ENCODE measurements at places on chromosomes 4 and X. TPM values are rescaled to one million over a fixed set of nuclear protein-coding genes. Genes with fewer than 3 reads are reported as not detected.

- H3K4me1 ChIP-seq, result peaks cover 20% of the 10 kb centered on the region
- no peak overlapping the region for H3K4me3 ChIP-seq
- no peaks in the 10 kb centered on the region for H3K36me3 ChIP-seq
- no peak overlapping the region for H3K27ac ChIP-seq
- peaks cover 2% of the 10 kb centered on the region for H3K27me3 ChIP-seq
Observed at GRCh38 chrX:39815631-39816030, 282.1 kb downstream of the BCOR start.

BEX2 gene
- total RNA-seq, result 50.4 TPM

SCD5 gene
- total RNA-seq, result 0.38 TPM

GRCh38 chr4:46211406-46211805, 87.6 kb upstream of the GABRG1 start:
- H3K4me3 ChIP-seq, result no peak overlapping the region
- DNase-seq, result no peak
- no peak overlapping the region for H3K27ac ChIP-seq
- H3K27me3 ChIP-seq, result no peaks in the 10 kb centered on the region
- H3K36me3 ChIP-seq, result no peaks in the 10 kb centered on the region

- H3K27ac ChIP-seq, result no peak overlapping the region
- DNase-seq, result no peak
- peaks cover 29% of the 10 kb centered on the region for H3K4me1 ChIP-seq
- H3K27me3 ChIP-seq, result no peaks in the 10 kb centered on the region
Observed at GRCh38 chrX:110265661-110266060, 52.2 kb downstream of the AMMECR1 start.

DNA sequence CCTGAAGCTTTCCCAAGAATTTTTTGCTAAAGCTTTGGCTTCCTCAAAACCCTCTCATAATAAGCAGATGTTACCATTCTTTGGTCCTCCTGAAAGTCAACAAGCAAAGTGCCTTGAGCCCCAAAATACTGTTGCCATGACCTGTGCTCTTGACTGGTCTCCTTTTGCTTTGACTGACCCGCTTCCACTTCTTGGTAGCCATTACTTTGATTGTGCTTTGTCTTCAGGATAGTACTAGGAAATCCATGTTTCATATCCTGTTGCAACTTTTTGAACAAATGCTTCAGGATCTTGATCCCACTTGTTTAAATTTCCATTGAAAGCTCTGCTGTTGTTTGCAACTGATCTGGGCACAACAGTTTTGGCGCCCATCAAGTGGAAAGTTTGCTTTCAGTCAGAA, 6.9 kb upstream of the OTOP1 start:
- H3K36me3 ChIP-seq, result peaks cover 4% of the 10 kb centered on the region
- H3K27ac ChIP-seq, result no peak overlapping the region
- DNase-seq, result no peak
- H3K4me1 ChIP-seq, result no peaks in the 10 kb centered on the region
- peaks cover 2% of the 10 kb centered on the region for H3K27me3 ChIP-seq

DNA sequence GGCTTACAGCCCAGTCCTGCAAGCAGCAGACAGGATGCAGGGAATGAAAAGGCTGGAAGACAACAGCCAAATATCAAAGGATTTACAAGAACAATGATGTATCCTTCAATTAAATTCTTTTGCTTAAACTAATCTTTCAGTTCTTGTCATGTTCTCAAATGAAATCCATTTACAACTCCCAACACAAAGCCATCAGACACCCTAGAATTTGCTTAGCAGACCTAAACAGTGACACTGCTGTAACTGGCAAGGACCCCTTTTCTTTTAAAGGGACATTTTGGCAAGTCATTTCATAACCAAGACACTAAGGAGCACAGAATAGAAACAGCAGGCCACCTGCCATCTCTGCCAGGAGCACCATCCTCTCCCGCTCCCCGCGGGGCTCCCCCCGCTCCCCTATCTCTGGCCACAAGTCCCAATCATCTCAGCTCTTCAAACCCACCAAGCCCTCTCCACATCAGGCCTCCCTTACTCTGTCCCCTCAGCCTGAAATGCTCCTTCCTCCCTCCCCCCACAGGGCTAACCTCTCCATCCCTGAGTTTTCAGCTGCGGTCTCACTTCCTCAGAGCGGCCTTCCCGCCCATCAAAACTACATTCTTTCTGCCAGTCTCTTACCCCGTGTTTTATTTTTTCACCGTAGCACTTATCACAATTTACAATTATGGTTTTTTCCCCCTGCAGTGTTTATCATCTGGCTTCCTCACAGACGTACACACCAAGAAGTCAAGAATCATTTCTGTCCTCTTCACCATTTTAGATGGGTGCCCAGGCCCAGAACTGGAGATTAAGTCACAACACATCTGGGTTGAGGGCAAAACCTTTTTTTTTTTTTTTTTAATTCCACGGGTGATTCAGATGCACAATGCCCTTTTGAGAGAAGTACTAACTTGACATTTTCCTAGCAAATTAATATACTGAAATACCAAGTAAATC, 45.8 kb downstream of the TSPAN5 start:
- DNase-seq, result no peak
- H3K4me1 ChIP-seq, result peaks cover 20% of the 10 kb centered on the region
- no peak overlapping the region for H3K4me3 ChIP-seq
- H3K27me3 ChIP-seq, result peaks cover under 1% of the 10 kb centered on the region
- no peaks in the 10 kb centered on the region for H3K36me3 ChIP-seq

GRCh38 chrX:1242891-1243402, 25.7 kb upstream of the CSF2RA start:
- DNase-seq, result no peak
- H3K4me1 ChIP-seq, result no peaks in the 10 kb centered on the region

RNF150 gene
- 5.8 TPM for total RNA-seq

- no peaks in the 10 kb centered on the region for H3K36me3 ChIP-seq
- H3K4me1 ChIP-seq, result peaks cover 3% of the 10 kb centered on the region
- no peaks in the 10 kb centered on the region for H3K27me3 ChIP-seq
- no peak for DNase-seq
Observed at GRCh38 chr4:165627128-165627527, 245.9 kb upstream of the TLL1 start.

OGT gene
- total RNA-seq, result 139 TPM

- no peak for DNase-seq
- no peak overlapping the region for H3K27ac ChIP-seq
- peaks cover 5% of the 10 kb centered on the region for H3K4me1 ChIP-seq
- peaks cover 4% of the 10 kb centered on the region for H3K27me3 ChIP-seq
Observed at GRCh38 chr4:68062501-68062900, 67.2 kb downstream of the TMPRSS11F start.

- H3K27ac ChIP-seq, result no peak overlapping the region
- H3K4me3 ChIP-seq, result no peak overlapping the region
- no peak for DNase-seq
- no peaks in the 10 kb centered on the region for H3K27me3 ChIP-seq
Observed at GRCh38 chr4:174564529-174564928, 42.2 kb upstream of the HPGD start.

DNA sequence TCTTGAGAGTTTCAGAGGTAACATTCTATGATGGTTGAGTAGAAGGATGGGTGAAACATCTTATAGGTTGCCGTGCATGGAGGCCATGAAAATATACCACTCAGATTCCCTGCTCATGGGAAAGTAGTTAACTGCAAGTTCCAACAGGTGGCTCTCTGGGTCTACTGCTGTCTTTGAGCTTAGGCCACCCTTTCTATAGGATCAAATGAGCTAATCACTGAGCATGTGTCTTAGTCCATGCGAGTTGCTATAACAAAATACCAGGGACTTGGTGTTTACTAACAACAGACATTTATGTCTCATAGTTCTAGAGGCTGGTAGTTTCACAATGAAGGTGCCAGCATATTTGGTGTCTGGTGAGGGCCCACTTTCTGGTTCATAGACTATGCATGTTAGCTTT, 144.8 kb upstream of the UNC5C start:
- H3K4me3 ChIP-seq, result no peak overlapping the region
- H3K27me3 ChIP-seq, result no peaks in the 10 kb centered on the region
- H3K27ac ChIP-seq, result no peak overlapping the region
- DNase-seq, result no peak
- no peaks in the 10 kb centered on the region for H3K36me3 ChIP-seq

DNA sequence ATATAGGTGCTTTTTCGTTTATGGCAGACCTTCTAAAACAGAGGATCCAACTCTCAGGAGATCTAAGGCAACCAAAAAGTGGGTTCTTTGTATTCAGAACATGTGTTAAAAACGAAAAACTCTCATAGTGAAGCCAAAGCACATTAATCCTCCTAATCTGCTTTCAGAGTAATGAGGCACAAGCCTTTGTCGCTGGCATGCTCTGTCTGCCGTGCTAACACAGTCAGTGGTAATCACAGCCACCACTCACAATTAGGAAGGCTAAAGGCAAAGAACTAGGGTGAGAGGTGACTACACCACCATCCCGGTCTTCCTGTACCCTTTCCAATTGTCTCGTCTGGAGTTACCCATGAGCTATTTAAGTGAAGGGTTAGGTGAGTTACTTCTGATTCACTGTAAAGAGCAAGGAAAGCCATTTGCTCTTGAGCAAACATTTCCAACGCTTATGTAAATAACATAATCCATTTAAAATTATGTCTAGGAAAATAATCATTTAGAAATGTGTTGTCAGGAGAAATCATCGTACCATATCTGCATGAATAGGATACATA, 40.7 kb downstream of the NPY2R start:
- H3K27me3 ChIP-seq, result peaks cover 1% of the 10 kb centered on the region
- H3K36me3 ChIP-seq, result no peaks in the 10 kb centered on the region
- H3K4me1 ChIP-seq, result no peaks in the 10 kb centered on the region
- DNase-seq, result no peak

- no peak overlapping the region for H3K4me3 ChIP-seq
- no peaks in the 10 kb centered on the region for H3K36me3 ChIP-seq
- no peak overlapping the region for H3K27ac ChIP-seq
- no peaks in the 10 kb centered on the region for H3K27me3 ChIP-seq
- no peak for DNase-seq
Observed at GRCh38 chr4:176533159-176533558, 213.4 kb downstream of the SPCS3 start.

PASD1 gene
- not detected for total RNA-seq

DNA sequence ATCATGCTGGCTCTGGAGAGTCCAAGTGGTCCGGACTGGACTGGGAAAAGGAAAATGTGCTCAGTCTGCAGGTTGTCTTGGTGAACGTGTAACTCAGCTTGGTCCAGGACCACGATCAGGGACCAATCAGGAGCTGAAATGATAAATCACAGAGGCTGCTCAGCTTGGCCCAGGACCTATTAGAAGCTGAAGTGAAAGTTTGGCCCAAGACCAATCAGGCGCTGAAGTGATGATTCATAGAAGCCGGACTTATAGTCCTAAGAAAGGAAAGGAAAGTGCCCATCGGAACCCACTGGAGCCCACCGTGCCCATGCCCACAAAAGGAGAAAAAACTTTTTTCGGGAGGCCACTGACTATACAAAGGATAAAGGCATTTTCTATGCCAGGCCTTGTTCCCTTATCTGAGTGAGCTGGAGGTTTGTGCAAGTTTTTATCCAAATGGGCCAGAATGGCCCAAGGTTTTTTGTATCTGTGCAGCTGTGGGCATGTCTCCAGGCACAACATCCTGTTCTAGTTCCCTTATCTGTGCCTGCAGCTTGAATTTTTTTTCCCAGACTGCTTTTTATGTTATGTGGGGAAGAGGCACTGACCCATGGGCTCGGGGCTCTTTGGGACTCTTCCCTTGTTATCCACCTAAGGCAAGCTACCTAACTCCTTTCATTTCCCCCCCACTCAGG, 194.4 kb downstream of the FAM133A start:
- peak overlapping the region; percentile 83 for H3K27ac ChIP-seq
- no peaks in the 10 kb centered on the region for H3K36me3 ChIP-seq
- no peaks in the 10 kb centered on the region for H3K27me3 ChIP-seq
- peaks cover 9% of the 10 kb centered on the region for H3K4me1 ChIP-seq
- no peak overlapping the region for H3K4me3 ChIP-seq
- no peak for DNase-seq

- no peaks in the 10 kb centered on the region for H3K36me3 ChIP-seq
- H3K4me3 ChIP-seq, result no peak overlapping the region
- H3K4me1 ChIP-seq, result peaks cover 22% of the 10 kb centered on the region
- DNase-seq, result no peak
- H3K27ac ChIP-seq, result no peak overlapping the region
Observed at GRCh38 chr4:24007860-24008261, 118.0 kb upstream of the PPARGC1A start.

DNA sequence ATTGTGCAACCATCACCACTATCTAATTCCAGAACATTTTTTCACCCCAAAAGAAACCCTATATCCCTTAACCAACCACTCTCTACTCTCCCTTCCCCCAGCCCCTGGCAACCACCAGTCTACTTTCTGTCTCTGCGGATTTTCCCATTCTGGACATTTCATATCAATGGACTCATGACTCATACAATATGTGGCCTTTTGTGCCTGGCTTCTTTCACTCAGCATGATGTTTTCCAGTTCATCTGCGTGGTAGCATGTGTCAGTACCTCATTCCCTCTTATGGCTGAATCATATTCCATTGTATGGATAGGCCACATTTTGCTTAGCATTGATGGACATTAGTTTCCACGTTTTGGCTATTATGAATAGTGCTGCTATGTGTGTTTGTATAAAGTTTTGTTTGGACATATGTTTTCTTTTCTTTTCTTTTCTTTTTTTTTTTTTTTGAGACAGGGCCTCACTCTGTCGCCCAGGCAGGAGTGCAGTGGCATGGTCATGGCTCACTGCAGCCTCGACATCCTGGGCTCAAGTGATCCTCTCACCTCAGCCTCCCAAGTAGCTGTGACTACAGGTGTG, 335.4 kb downstream of the BCOR start:
- no peak overlapping the region for H3K27ac ChIP-seq
- no peak for DNase-seq
- peaks cover 11% of the 10 kb centered on the region for H3K4me1 ChIP-seq
- H3K4me3 ChIP-seq, result no peak overlapping the region
- no peaks in the 10 kb centered on the region for H3K36me3 ChIP-seq

- no peaks in the 10 kb centered on the region for H3K36me3 ChIP-seq
- H3K27ac ChIP-seq, result no peak overlapping the region
- DNase-seq, result peak; percentile 29
- H3K4me3 ChIP-seq, result peak overlapping the region; percentile 77
Observed at GRCh38 chrX:138710866-138711341, 613 bp downstream of the FGF13 start.

SOX3 gene
- 0.49 TPM for total RNA-seq

GRCh38 chrX:66021401-66021764, 18.5 kb downstream of the VSIG4 start:
- H3K4me1 ChIP-seq, result peaks cover 8% of the 10 kb centered on the region
- no peak for DNase-seq
- no peak overlapping the region for H3K4me3 ChIP-seq
- peaks cover 3% of the 10 kb centered on the region for H3K36me3 ChIP-seq
- peaks cover 4% of the 10 kb centered on the region for H3K27me3 ChIP-seq
